ENCODE measurements at places on chromosomes 7 and 10.

DNA sequence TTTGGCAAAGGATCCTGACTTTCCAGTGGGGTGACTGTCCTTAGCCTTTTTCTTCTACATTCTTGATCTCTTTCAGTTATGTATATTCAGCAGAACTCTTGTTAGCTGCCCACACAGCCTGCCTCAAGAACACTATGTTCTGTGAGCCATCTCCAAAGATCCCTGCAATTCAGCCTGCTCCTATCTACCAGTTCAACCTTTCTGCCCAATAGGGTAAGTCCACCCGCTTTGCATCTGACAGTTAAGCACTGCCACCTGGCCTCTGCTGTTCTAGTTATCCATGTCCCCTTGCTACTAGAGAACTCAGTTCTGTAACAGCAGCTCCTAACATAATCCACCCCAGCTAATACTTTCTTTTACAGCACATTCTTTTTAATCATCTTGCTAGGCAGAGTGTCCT, 13.5 kb downstream of the OR9A2 start:
- DNase-seq, result no peak

GRCh38 chr7:115417662-115418061, 495.8 kb downstream of the MDFIC start:
- DNase-seq, result no peak

DNA sequence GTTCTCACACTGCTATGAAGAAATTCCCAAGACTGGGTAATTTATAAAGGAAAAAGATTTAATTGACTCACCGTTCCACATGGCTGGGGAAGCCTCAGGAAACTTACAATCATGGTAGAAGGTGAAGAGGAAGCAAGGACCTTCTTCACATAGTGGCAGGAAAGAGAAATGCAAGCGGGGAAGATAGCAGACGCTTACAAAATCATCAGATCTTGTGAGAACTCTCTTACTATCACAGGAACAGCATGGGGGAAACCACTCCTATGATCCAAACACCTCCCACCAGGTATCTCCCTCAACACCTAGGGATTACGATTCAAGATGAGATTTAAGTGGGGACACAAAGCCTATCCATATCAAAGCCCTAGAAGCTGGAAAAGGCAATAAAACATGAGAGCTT, 130.8 kb downstream of the MDFIC start:
- no peak for DNase-seq

DNA sequence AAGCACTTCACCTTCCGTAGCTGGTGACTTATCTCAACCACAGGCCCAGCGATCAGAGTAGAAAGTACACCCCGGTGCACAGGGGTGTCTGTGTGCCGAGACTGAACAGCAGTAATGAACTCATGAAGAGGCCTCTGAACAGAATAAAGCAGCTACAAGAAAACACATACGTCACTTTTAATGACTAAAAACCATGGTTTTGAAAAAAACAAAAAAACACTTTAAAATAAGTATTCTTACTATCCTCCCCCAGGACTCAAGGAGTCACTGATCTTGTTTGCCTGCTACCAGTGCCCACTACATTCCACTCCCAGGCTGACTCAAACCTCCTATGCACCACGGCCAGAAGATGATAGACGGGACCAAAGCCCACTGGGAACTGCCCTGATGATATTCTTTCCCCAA, 53.8 kb downstream of the NCAPG2 start:
- peak; percentile 21 for DNase-seq

- no peak for DNase-seq
Measured at GRCh38 chr7:125561006-125561405, 631.4 kb upstream of the POT1 start.

GRCh38 chr10:43706166-43706565, 57.5 kb upstream of the ZNF32 start:
- DNase-seq, result no peak

DNA sequence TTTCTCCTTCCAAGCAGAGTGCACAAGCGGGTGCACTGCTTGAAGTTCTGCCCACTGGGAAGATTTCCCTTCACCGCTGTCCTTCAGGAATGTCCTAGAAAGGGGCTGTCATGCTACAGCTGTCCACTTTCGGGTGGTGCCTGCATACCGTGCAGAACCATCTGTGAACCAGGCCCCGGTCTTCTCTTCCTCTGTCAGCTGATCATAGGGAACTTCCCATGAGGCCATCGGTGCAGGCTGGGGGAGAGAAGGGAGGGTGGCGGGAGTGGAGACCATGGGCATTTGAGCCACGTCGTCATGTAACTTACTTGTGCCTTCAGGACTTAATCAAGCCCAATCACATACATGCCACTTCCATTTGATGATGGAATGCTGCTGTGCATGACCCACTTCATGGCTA, 111.6 kb downstream of the NKX6-2 start:
- no peak for DNase-seq

DNA sequence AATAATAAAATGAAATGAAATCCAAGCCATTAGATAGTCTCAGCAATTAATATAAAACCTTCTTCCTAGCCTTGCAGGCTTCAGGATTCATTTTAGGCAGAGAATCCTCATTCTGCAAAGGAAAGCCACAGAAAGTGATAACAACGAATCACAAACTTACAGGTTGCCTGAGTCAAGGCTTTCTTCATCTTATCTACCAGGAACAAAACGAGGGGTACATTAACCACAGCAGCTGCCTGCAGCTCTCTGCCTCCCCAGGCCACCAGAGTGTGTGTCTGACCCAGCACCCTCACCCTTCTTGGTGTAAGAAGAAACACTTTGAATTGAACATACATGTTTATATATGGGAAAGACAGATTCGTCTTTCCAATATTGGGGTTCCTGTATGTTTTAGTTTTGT, 12.5 kb upstream of the TNS3 start:
- no peak for DNase-seq

GRCh38 chr7:40674316-40674715, 539.5 kb downstream of the SUGCT start:
- DNase-seq, result no peak

DNA sequence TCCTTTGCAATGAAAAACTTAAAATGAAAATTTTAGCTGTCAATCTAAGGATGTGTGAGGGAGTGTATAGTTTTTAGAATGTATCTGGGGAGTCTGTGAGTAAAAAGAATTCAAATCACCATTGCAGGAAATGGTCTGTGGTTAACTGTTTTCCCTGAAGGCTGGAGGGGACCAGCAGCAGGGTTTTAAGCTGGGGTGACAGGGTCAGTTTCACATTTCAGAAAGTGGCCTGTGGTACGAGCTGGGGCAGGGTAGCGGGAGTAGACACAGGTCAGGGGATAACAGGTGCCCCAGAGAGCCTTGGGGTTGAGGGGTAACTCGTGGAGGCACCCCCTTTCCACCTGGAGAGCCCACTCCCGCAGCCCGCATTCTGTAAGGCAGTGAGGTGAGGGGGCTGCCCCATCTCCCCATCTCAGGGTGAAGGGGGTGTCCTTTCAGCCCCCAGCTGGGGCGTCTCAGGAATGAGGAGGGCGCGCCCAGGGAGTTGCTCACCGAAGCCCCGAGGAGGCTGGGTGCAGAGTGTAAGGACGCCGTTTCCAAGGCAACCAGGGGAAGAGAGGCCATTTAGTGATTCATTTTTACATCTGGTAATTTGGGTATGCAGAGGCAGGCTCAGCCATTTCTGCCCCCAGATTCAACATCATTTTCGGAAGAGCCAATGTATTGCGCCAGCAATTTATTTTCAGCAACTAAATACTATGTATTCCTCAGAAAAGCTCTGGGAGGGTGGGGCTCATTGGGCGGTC, 168.9 kb downstream of the SLIT1 start:
- no peak for DNase-seq

- no peak for DNase-seq
Measured at GRCh38 chr7:25559581-25560367, 331.5 kb upstream of the NPVF start.

DNA sequence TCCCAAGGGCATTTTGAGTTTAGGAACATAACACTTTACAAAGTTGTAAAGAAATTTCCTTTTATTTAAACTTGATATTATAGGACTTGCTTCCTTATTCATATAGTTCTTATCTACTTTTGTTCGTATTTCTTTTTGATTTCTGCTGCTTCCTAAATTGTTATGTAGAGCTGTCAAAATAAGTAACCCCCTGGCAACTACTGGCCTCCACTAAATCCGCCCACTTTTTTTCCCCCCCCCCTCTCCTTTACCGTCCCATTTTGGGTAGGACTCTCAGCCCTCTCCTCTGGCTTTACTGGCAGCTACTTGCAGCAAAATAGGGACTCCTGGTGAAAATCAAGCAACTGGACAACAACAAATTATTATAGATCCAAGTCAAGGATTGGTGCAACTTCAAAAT, 1.1 kb downstream of the SP4 start:
- DNase-seq, result no peak

DNA sequence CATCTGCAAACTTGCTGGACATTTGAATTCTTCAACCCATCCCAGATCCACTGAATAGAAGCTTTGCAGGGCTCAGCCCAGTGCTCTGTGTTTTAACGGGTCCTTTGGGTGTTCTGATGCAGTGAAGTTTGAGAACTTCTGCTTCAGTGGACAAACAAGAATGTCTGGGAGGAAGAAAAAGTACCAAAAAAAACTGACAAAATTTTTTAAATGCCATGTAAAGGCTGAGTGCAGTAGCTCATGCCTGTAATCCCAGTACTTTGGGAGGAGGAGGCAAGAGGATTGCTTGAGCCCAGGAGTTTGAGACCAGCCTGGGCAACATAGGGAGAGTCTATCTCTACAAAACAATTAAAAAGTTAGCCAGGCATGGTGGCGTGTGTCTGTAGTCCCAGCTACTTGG, 51.8 kb upstream of the FRMD4A start:
- no peak for DNase-seq

- DNase-seq, result no peak
Measured at GRCh38 chr10:2619472-2619871, 447.9 kb upstream of the PFKP start.

DNA sequence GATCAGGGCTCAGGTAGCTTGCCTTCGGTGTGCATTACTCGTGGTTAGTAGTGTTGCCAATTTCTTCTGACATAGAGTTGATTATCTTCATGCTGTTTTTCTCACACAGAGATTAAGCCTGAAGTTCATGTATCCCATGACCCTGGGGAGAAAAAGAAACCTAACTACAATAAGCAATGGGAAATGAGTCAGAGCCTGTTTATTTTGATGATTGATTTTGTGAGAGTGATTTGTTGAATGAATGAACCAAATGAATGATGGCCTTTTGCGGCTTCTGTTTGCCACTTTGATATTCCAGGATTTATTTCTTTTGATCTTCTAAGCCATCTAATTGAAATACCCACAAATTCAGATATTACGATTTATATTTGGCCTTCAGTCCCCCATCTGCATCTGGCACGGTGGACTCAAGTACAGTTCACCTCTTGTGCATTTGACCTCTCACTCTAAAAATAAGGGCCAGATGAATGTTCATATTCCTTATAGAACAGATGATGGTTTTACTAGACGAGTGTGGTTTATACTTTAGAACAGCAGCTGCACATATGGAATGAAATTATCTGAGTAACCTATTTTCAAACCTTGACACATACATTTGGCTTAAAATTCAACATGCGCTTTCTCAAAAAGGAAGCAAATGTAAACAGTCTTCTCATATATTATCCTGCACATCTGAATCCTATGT, 110.7 kb downstream of the PLCE1 start:
- DNase-seq, result peak; percentile 35

- DNase-seq, result no peak
Measured at GRCh38 chr10:101848408-101848807, 4.8 kb upstream of the KCNIP2 start.

DNA sequence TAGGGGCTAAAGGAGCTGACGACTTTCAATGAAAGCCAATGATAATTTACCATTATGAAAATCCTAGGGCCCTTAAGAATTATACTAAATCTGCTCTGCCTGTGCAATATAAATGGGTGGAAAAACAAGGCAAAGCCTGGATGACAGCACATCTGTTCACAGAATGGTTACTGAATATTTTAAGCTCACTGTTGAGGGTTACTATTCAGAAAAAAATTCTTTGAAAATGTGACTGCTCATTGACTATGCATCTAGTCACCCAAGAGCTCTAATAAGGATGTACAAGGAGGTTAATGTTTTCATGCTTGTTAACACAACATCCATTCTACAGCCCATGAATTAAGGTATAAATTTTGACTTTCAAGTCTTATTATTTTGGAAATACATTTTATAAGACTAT, 8.9 kb downstream of the DKK1 start:
- no peak for DNase-seq

GRCh38 chr10:73407495-73407894, 6.4 kb downstream of the ANXA7 start:
- DNase-seq, result no peak

- DNase-seq, result no peak
Measured at GRCh38 chr7:135774284-135774683, 25.7 kb upstream of the FAM180A start.

DNA sequence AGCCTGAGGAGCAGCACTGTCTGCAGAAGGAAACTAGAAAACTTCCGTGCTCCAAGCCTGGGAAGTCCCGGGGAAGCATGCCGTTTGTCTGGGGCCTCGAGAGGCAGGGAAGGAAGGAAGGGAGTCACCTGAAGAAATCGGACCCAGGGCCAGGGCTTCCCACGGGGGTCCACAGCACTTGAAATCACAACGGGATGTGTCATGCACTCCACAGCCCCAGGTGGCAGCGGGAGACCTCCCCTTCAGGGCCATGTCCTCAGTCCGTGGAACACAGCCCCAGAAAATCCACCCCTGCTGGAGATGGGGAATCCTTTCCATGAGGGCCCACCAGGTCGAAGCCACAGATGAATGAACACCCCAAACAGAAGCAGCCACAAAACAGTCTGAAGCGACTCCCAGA, 239.5 kb downstream of the MGMT start:
- no peak for DNase-seq

GRCh38 chr10:15518250-15518649, 147.2 kb upstream of the FAM171A1 start:
- no peak for DNase-seq

GRCh38 chr10:24694086-24694485, 29.6 kb downstream of the ARHGAP21 start:
- no peak for DNase-seq

- no peak for DNase-seq
Measured at GRCh38 chr10:48494073-48494472, 110.8 kb downstream of the ARHGAP22 start.

GRCh38 chr7:156654511-156655234, 14.1 kb downstream of the RNF32 start:
- DNase-seq, result no peak

GRCh38 chr10:21369697-21370096, 155.8 kb downstream of the SKIDA1 start:
- peak; percentile 26 for DNase-seq

- no peak for DNase-seq
Measured at GRCh38 chr7:17598846-17599245, 300.4 kb downstream of the AHR start.

DNA sequence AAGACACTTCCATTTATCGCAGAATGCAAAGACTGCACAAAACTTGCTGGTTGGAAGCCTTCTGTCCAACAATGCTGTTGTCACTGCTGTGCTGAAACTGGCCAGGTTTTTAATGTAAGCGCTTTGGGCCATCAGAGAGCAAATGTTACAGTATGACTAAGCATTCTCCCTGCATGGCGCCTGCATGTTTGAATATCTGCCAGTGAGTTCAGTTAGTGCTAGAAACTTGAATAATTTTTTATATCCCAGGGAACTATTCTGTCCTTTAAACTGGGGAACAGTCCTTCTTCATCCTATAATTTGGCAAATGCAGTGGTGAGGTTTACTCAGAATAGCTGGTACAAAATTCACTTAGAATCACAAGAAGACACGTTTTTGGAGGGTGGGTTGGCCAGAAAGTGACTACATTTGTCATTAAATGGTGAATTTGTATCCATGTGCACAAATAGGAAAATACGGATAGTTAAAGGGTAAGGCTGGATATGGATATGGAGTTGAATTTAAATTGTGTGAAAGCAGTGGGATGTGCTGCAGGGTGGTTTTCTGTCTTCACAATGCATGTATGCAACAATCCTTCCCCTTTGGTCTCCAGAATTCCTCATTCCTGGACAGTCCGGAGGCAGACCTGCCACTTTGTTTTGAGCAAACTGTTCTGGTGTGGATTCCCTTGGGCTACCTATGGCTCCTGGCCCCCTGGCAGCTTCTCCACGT, 1.7 kb downstream of the ABCC2 start:
- DNase-seq, result peak; percentile 44

Measured in stomach (tissue), 19 donors.